Posterior cingulate gyrus (tissue), 11 donors: ENCODE measurements at places on chromosomes 6 and 20.

- DNase-seq = no peak
Measured at GRCh38 chr6:49097116-49097515, 365.9 kb downstream of the MMUT start.

DNA sequence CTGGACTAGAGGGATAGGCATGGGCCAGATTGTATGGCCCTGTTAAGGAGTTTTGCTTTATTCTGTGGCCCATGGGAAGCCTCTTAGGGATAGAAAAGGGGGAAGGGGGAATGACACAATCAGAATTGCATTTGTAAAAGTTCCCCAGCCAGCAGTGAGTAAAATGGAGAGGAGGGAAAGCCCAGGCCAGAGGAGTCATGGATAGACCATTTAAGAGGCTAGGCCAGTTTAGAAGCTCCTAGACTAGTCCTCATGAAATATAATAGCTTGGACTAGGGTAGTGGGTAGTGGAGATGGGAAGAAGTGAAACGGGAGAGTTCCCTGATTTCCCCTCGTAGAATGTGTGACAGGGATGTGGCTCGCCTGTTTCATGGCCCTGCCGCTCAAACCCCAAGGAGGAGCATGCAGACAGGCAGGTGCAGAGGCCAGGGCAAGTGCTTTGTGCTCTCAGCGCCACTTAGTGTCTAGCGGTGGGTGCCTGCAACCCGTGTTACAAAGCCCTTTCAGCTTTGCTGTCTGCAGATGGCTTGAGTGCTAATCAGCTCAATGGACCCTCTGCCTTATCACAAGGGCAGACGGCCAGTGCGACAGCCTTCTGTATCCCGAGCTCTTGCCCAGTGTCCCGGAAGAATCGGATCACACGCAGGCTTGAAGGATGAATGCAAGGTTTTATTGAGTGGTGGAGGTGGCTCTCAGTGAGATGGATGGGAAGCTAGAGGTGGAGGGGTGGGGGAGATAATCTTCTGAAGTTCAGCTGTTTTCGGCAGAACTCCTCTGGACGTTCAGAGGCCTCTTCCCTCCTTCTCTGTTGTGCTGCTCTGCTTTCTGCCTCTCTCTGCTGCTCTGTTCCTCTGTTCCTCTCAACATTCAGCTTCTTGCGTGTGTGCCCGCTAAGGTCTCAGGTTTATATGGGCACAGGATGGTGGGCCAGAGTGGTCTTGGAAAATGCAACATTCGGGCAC, 141.1 kb downstream of the CEP57L1 start:
- DNase-seq = peak; percentile 90

DNA sequence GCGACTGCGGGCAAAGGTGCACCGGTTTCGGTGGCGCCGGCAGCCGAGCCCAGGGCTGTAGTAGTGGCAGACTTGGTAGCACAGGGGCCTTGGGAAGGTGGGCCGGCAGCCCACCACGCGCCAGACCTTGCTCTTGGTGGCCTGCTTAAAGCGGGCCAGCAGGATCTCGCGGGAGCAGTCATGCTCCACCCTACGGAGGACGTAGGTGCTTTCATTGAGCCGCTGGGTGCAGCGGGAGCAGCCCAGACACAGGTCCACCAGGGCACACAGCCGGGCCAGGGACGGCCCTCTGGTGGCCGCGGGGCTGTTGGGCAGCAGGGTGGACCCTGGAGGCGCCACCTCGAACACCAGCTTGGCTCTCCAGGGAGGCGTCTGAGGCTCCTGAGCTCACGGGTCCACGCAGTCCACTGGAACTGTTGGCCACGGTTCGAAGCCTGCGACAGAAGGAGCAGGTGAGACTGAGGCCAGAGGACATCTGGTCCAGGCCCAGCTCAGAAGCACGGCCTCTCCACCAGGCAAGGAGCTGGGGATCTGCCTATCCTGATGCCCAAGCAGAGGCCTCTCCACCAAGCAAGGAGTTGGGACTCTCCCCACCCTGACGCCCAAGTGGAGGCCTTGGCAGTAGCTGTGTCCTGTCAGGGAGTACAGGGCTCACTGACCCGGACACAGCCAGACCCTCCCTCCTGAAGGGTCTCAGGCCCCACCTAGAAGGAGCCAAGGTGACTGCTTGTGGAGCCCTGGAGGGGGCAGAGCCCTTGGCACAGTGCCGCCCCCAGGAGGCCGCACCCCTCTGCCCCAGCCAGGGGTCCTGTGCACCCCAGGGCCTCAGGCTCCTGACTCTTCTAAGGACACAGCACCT, 1.0 kb downstream of the HELZ2 start:
- DNase-seq = no peak

DNA sequence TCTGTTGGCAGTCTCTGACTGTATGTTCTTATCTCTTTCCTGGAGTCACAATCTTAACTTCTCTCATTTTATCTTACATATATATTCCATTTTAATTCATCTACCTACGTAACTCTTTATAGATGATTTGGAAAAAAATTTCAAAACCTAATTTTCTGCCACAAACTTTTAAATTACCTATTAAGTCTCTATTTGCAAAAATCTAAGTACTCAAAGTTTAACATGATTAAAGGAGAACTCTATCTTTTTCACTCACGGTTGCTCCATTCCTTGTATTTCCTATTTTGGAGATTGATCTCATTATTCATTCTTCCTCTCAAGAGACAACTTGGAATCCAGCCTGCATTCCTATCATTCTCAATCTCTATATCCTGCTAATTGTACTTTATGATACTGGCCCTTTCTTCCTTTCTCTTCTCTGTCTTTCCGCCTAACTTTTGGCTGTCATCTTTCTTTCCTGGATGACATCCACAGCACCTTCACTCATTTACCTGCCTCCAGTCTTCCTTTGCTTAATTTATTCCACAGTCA, 1071.1 kb upstream of the CITED2 start:
- DNase-seq = no peak

DNA sequence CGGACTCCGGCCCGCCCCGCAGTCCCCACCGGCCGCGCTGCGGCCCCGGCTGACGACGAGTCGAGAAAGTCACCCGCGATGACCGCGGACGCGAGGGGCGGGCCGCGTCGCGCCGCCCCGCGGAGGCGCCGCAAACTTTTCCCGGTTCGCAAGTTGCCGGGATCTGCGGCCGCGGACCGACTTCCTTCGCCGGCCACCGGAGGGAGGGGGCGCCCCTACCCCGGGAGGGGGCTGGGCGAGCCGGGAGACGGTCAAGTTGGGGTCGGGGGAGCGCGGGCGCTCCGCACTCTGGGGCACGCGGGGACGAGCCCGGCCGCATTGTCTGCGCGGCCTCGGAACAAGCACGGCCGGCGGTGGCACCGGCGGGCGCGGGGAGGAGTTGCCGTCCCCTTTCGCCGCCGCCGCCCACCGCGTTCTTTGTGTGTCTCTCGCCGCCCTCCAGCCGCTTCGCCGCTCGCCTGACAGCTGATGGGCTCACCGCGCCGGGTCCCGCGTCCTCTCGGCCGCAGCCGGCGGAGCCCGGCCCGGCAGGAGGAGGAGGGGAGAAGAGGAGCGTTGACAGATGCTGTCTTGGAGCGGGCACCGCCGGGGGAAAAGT, 131.6 kb downstream of the OGFRL1 start:
- peak; percentile 26 for DNase-seq

- DNase-seq = peak; percentile 76
Measured at GRCh38 chr6:43052842-43053544, 658 bp downstream of the CUL7 start.

DNA sequence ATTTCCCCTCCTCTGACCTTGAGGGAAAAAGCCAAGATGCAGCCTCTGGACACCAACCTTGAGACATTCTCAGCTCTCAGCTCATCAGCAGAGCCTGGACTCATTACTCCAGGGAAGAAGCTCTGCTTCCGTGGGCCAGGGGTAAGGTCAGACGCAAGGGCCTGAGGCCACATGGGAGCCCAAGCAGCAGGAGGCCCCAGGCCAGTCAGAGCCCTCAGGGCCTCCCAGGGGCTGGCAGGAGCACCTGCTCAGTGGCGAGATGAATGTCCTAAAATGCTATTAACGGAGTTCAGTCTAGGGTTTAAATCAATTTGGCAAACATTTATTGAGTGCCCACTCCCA, 208.6 kb downstream of the ERMARD start:
- DNase-seq = peak; percentile 3

GRCh38 chr6:6328451-6328850, 8.0 kb upstream of the F13A1 start:
- no peak for DNase-seq

DNA sequence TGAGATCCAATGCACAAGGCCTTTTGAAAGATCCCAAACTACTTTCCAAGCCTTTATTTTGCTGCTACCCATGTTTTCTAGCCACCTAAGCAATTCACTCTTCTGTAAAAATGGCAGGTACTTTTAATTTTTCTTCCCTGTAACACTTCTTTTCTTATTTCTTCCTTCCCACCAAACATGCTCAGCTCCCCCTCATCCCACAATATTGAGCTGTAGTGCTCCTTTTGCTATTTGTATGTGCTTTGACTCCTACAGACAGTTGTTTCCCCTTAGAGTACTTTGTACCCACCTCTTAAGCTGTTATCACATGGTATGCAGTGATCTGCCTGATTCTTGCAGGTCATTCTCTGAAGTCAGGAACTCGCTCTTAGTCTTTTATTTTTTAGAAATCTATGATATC, 49.3 kb downstream of the QKI start:
- no peak for DNase-seq

- no peak for DNase-seq
Measured at GRCh38 chr6:6820641-6821238, 232.2 kb downstream of the LY86 start.

GRCh38 chr6:68313911-68314310, 321.2 kb upstream of the ADGRB3 start:
- DNase-seq = no peak

GRCh38 chr6:17420368-17420767, 27.0 kb downstream of the CAP2 start:
- no peak for DNase-seq

DNA sequence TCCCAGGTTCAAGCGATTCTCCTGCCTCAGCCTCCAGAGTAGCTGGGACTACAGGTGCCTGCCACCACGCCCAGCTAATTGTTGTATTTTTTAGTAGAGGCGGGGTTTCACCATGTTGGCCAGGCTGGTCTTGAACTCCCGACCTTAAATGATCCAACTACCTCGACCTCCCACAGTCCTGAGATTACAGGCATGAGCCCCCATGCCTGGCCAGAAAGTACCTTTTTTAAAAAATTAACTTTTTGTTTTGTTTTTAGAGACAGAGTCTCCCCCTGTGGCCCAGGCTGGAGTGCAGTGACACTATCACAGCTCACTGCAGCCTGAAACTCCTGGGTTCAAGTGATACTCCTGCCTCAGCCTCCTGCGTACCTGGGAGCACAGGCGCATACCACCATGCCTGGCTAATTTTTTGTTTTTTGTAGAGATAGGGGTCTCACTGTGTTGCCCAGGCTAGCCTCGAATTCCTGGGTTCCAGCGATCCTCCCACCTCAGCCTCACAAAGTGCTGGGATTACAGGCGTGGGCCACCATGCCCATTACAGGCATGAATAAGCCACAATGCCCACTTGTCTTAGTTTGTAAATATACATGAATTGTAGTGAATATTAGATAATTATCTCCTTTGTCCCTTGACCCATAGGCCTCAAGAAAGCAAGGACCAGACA, 17.4 kb upstream of the EEF1A1 start:
- no peak for DNase-seq

- DNase-seq = no peak
Measured at GRCh38 chr6:134060491-134061106, 8.2 kb upstream of the SLC2A12 start.

DNA sequence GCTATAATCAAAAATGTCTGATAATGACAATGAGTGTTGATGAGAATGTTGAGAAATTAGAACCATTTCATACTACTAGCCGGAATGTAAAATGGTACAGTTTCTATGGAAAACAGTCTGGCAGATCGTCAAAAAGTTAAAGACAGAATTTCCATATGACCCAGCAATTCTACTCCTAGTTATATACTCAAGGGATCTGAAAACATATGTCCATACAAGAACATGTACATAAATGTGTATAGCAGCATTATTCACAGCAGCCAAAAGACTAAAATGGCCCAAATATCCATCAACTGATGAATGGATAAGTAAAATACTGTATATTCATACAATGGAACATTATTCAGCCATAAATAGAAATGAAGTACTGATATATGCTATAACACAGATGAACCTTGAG, 236.2 kb downstream of the BTBD9 start:
- DNase-seq = no peak

DNA sequence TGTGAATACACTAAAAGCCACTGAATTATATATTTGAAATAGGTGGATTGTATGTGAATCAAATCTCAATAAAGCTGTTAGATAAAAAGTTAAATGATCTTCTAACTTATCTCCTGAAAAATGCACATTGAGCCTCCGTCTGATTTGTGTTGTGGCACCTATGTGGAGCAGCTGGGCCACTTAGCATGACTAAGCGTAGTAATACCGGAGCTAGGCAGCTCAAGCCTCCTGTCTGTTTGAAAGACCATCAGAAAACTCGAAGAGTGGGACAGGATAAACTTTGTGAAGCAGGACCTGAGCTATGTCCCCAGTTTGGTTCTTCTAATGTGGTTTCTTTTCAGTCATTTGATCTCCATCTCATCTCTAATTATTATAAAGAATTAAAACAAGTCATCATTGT, 11.0 kb upstream of the NOL7 start:
- DNase-seq = no peak

GRCh38 chr20:45958593-45958992, 13.4 kb downstream of the ZNF335 start:
- DNase-seq = no peak

DNA sequence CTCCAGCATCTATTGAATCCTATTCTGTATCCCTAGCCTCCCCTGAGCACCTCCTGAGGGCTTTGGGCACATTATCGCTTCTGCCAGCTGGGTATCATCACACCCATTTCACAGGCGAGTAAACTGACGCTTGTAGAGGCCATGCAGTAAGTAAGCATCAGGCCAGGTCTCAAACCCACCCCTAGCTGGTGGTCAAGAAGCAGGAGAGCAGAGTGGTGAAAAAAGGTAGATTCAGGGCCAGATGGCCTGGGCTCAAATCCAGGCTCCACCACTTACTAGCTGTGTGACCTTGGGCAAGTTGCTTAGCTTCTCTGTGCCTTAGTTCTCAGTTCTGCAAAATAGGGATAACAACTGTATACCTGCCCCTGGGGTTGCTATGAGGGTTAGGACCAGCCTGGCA, 19.9 kb downstream of the GRM4 start:
- no peak for DNase-seq

DNA sequence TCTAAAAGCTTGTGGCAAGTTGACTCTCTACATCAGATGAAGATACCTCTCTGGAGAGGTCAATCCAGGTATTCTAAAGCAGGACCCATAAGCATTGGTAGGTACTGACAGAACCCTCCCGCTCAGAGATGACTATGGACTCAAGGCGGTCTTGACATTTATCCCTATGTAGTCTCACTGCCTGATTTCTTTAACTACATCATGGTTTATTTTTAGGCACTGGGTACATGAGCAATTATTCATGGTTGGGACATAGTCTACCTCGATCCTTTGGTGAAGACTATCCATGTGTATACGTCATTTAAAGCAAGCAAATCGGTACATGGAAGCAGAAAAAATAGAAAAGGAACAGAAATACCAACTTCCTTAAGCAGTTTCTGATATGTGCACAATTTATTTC, 136.2 kb upstream of the TAB2 start:
- DNase-seq = no peak

- DNase-seq = no peak
Measured at GRCh38 chr6:14202947-14203346, 85.4 kb downstream of the CD83 start.
